ENCODE measurements at places on chromosomes 16 and 17.

- DNase-seq = no peak
Measured at GRCh38 chr16:22386976-22387375, 12.6 kb upstream of the CDR2 start.

- no peak for DNase-seq
Measured at GRCh38 chr17:8255499-8255898, 6.4 kb downstream of the PFAS start.

GRCh38 chr16:84228256-84228838 is 11.5 kb downstream of the KCNG4 start:
- no peak for DNase-seq

GRCh38 chr17:7382901-7383300 is 2.0 kb downstream of the TNK1 start:
- no peak for DNase-seq

- DNase-seq = no peak
Measured at GRCh38 chr16:69579783-69580481, 14.2 kb downstream of the NFAT5 start.

DNA sequence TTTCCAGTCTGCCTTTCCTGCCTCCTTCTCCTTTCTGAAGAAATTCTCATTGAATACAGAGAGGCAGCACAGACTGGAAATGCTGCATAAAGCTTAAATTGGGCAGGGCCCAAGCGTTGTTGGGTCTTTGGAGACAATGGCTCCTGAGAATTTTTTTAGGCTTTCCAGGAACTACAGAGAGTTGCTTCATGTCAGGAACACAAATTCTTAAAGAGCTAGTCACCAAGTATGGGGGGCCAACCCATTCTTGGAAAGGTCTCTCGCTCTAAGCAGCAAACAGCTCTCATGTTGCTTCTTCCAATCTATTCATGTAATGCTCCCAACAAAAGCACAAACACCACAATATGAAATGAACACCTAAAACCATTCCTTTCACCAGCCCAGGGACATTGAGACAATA is 6.9 kb downstream of the HNF1B start:
- DNase-seq = no peak

- no peak for DNase-seq
Measured at GRCh38 chr17:76519048-76519966, 18.1 kb upstream of the RHBDF2 start.

GRCh38 chr16:57698812-57699405 is 4.3 kb downstream of the DRC7 start:
- DNase-seq = no peak

Data from T-helper 22 cell (primary cell).